Neural progenitor cell (in vitro differentiated cells): ENCODE measurements at places on chromosomes 1 and 21. TPM values are rescaled to one million over a fixed set of nuclear protein-coding genes. Genes with fewer than 3 reads are reported as not detected.

GRCh38 chr1:179126338-179127060 lies 44.6 kb downstream of the TOR3A start:
- no peak for DNase-seq

Gene SH2D1B
- not detected in 2 replicates for total RNA-seq

Gene NECTIN4
- 0.06 TPM in 1 of 2 replicates, not detected in the other for total RNA-seq

Gene CSF3R
- total RNA-seq: 0.56 TPM in 1 of 2 replicates, not detected in the other

GRCh38 chr21:14383596-14384180 lies 742 bp upstream of the HSPA13 start:
- no peak for DNase-seq

GRCh38 chr1:213380865-213381264 lies 329.8 kb downstream of the RPS6KC1 start:
- DNase-seq: no peak

- DNase-seq: no peak
Measured at GRCh38 chr1:114741963-114742746, 15.6 kb downstream of the CSDE1 start.

DNA sequence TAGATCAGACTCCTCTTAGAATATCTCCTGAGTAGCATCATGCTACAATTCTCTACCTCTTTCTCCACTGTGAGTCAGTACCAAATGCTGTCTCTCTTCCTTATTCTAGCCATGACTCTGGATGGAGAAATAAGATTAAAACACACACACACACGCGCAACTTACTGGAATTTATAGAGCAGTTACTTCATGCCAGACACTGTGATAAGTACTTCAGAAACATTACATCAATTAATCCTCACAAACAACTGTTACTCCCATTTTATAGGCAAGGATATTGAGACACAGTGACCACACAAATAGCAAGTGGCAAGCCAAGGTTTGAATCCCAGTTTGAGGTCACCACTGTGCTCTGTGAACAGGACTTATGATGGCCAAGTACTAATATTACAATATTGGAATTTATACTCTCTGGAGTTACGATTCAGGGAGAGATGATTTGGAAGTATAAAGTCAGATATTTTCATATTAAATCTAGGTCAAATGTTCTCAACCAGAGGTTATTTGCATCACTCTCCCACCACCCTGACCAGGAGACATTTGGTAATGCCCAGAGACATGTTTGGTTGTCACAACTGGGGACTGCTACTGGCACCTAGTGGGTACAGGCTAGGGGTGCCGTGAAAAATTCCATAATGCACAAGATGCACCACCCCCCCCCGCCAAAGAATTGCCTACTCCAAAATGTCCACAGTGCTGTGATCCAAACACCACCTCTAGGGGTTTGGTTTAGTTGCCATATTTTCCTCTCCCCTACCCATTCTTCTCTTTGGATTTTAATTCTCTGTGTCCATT lies 221.6 kb downstream of the LTN1 start:
- DNase-seq: no peak
